ENCODE measurements at places on chromosomes 13 and 19.

DNA sequence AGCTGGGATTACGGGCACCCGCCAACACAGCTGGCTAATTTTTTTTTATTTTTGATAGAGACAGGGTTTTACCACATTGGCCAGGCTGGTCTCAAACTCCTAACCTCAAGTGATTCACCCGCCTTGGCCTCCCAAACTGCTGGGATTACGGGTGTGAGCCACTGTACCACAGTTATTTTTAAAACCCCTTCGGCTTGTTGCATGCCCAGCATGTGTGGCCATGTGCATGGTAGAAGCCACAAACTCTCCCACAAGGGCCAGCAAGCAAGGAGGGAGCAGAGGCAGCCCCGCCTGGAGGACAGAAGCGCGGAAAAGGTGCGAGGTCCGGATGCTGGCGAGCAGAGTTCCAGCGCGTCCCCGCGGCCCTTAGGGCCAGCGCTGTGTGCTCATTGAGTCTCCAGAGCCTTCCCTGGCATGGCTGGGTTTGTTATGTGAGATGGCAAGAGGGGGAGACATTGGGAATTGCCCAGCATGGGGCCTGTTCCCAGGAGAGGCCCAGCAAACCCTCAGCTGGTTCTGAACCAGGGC is 12.9 kb downstream of the THOP1 start:
- DNase-seq, result no peak

GRCh38 chr13:39397896-39398265 is 205.1 kb downstream of the LHFPL6 start:
- DNase-seq, result no peak

GRCh38 chr13:86714495-86714894 is 915.3 kb upstream of the SLITRK6 start:
- no peak for DNase-seq

- DNase-seq, result no peak
These were observed 2.0 kb downstream of the POU2F2 start for GRCh38 chr19:42130254-42130573.

DNA sequence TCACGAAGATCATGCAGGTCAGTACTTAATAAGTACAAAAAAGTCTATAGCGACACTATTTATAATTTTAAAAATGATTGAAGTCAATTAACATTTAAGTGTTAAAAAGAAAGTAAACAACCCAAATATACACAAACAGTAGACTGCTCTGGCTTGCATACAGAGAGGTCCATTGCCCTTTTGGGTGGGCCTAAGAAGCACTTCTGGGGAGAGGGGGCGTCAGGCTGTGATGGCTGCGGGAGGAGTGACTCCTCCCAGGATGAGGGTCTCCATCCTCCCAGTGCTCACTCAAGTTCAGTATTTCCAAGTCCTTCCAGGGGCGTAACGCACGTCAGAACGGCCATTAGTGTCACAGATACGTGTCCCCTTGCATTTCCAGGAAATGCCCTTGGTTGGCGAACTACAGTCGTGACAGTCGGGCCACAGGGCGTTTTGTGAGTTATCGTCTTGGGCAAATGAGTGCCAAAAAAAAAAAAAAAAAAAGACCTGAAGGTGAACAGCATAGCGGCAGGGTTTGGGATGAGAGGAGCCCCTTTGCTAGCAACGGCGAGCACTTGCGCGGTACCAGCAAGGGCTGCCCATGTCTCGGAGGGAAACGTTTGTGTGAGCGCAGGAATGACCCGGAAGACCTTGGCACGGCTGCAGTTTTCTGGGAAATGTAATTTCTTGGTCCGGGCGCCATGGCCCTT is at the start of gene SCGB2B2:
Gene SCGB2B2, minus strand, starts transcription at position 463 of the 689 bp plus-strand sequence. CDS start 82,596 bp downstream, outside the sequence.
- DNase-seq, result no peak

DNA sequence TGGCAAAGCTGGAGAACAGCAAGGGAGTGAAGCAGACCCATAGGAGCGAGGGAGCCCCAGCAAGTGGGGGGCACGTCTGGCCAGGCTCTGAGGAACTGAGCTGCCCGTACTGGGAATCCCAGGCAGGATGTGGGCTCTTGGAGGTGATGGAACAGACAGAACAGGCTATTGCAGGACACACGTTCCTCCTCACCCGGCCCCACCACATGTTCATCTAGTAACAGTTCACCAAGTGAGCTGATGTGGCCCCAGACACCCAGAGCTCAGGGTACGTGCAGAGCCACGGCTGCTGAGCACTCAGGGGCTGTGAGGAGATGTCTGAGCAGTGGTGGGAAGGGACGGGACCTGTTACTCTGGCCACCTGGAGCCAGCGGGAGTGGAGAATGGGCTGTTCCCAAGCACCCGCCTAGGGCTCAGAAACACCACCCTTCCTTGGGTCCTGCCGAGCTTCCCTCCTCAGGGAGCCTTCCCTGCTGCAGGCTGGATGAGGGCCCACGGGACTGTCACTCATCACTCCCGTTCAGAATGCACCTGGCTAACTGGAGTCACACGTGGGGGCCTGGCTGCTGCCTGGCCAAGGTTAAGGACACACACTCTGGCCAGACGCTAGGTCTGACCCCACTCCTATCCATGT is 18.4 kb downstream of the ELL start:
- no peak for DNase-seq

- no peak for DNase-seq
These were observed 134.8 kb downstream of the B3GLCT start for GRCh38 chr13:31334547-31334946.

- DNase-seq, result no peak
These were observed 1784.6 kb downstream of the SLITRK5 start for GRCh38 chr13:89455741-89456140.

GRCh38 chr13:67277581-67277980 is 47.4 kb upstream of the PCDH9 start:
- no peak for DNase-seq

DNA sequence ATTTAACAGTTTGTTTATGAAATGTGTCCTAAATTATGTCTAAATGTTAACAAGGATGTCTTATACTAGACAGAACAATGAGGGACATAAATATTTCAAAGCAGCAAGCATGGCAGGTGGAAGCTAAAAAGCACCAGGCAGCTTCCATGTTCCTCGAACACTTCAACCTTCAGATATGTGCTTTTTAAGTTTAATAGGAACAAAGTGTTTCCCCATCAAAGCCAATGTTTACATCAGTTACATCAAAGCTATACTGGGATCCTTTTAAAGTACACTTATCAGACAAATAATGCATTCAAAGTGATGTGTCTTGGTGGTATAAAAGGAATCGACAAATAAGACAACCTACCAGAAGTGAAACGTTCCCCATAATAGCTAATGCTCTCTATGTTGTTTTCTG is 2841.1 kb upstream of the PCDH20 start:
- no peak for DNase-seq

GRCh38 chr13:109297628-109298027 is 488.8 kb downstream of the IRS2 start:
- no peak for DNase-seq

DNA sequence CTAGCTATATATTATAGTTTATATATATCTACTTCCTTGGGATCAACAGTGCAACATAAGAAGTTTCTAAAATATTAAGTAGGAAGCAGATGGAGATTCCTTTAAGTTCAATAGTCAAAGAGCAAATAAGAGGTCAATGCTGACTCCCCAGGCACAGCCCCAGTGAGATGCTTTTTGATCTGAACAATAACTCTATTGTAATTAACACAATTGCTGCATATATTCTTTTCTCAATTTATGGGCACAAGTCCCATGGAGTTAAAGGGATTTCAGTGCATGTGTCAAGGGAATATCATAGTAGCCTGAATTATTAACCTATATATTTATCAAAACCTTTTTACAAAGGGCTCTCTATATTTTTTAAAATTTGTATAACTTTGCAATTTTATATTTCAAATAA is 180.8 kb downstream of the SPRY2 start:
- no peak for DNase-seq

GRCh38 chr13:41006306-41006705 is 12.8 kb downstream of the ELF1 start:
- no peak for DNase-seq

- DNase-seq, result no peak
These were observed 1165.0 kb downstream of the DIAPH3 start for GRCh38 chr13:58998716-58999115.

GRCh38 chr13:63307228-63307627 is 1891.6 kb upstream of the PCDH20 start:
- no peak for DNase-seq

GRCh38 chr19:15248106-15248505 is 15.9 kb upstream of the EPHX3 start:
- DNase-seq, result no peak

- DNase-seq, result no peak
These were observed 545 bp upstream of the ISYNA1 start for GRCh38 chr19:18438331-18439024.

DNA sequence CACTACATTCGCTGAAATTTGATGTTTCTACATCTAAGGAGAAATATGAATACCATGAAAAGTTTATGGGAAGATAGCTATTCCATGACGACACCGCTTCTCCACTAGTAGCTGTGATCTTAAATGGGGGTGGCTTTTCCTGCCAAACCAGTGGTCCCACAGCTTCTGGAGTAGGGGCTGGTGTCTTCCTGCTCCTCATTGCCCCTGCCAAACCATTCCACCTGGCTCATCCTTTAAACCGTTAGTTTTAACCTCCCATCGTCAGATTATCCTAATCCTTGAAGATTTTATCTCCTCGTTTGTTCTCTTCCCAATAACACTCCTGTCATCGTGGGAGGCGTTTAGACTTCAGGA is 568 bp upstream of the ZNF230 start:
- DNase-seq, result no peak

DNA sequence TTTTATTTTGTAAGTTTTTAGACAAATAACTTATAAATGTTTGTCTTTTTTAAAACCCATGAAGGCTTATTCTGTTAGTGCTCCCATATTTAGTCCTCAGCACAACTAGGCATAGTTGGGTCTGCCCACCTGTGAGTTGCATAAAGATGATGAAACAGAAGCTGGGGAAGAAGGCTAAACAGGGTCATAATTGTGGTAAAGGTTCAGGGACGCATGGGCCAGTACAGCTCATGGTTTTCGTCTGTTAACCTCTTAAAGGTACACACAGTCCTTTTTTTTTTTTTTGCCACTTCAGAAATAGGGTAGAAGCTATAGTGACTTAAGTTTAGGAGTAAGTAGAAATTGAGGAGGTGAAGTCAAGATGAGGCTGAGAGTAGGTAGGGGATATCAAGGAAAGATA is 58.3 kb downstream of the TM9SF2 start:
- DNase-seq, result no peak

DNA sequence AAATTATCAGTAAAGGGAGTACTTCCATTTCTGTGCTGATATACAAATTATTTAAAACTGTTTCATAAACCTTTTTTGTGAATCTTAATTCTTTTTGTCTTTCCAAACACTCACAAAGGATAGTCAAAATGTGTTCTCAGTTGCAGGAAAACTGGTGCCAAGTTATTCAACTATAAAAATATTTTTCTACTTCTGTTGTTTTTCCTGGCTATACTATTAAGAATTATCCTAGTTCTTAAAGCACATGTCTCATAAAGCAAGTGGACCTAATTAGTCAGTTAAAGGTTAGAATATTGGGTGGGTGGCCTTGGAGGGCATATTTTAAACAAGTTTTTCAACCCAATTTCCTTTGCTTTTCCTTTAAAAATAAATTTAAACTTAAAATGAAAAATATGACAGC is 1460.3 kb upstream of the SLC10A2 start:
- no peak for DNase-seq

- no peak for DNase-seq
These were observed 76.7 kb upstream of the ZNF43 start for GRCh38 chr19:21912654-21913053.

GRCh38 chr13:28964052-28964451 is 143.9 kb downstream of the MTUS2 start:
- no peak for DNase-seq

Data from stimulated activated CD4-positive, alpha-beta T cell treated with anti-CD3 and anti-CD28 coated beads, Interleukin-2, amount 100 ng/mL, for 48 hours (primary cell).